ENCODE measurements at places on chromosomes 11 and 22. TPM values are rescaled to one million over a fixed set of nuclear protein-coding genes. Genes with fewer than 3 reads are reported as not detected.

DNA sequence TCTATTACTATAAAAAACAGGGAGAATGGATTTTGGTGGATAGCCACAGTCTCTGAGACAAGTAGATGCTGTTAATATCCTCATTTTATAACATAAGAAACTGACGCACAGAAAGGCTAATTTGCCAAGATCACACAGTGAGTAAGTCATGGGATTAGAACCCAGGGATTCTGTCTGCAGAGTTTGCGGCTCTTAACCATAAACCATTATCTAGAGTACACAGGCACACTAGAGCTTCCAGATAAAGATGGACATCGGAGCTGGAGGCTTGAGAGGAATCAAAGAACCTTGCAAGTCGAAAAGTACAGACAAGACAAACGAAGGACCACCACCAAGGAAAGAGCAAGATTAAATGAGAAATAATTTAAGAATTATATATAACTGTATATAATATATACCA, 11.3 kb downstream of the LGALS12 start:
- H3K27ac ChIP-seq, result no peak overlapping the region
- H3K36me3 ChIP-seq, result no peaks in the 10 kb centered on the region
- no peaks in the 10 kb centered on the region for H3K4me1 ChIP-seq
- no peak overlapping the region for H3K4me3 ChIP-seq
- H3K27me3 ChIP-seq, result no peaks in the 10 kb centered on the region

CABP2 gene
- total RNA-seq, result not detected

DNA sequence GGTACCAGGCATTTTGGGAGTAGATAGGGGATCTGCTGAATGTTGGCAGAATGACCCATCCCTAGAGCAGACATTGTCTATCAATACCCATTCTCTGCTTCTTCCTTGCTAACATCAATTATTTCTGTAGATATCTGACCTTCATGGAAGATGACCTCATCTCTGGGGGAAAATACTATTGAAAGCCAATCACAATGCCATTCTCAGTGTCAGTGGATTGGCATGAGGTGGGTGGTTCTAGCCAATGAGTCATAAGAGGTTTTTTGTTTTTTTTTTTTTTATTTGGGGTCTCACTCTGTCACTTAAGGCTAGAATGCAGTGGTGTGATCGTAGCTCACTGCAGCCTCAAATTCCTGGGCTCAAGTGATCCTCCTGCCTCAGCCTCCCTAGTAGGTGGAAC, 42.5 kb downstream of the SNX19 start:
- DNase-seq, result no peak
- peaks cover 83% of the 10 kb centered on the region for H3K36me3 ChIP-seq
- no peaks in the 10 kb centered on the region for H3K4me1 ChIP-seq
- H3K27ac ChIP-seq, result no peak overlapping the region
- no peaks in the 10 kb centered on the region for H3K27me3 ChIP-seq

CABP4 gene
- total RNA-seq, result 2.1 TPM

DNA sequence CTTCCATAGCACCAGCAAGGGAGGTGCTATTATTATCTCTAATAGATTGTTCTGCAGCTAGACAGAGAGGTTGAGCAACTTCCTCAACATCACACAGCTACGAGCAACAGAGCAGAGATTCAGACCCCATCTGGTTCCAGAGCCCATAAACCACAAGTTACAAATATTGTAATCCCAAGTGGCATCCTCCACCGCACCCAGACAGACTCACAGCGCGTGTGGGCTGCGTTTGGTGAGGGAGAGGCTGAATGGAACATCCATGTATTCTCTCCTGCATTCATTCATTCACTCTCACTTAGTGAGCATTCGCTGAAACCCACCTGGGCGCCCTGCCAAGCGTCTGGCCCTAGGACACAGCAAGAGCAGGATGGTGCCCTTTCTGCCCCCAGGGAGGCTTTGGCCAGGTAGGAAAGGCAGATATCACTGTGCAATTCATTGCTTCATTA, 33.5 kb downstream of the LIF start:
- no peaks in the 10 kb centered on the region for H3K36me3 ChIP-seq
- H3K4me1 ChIP-seq, result no peaks in the 10 kb centered on the region
- H3K4me3 ChIP-seq, result no peak overlapping the region
- no peak for DNase-seq
- peaks cover 12% of the 10 kb centered on the region for H3K27me3 ChIP-seq
- no peak overlapping the region for H3K27ac ChIP-seq

SLN gene
- not detected for total RNA-seq

- peaks cover 23% of the 10 kb centered on the region for H3K36me3 ChIP-seq
- no peak overlapping the region for H3K27ac ChIP-seq
- no peak overlapping the region for H3K4me3 ChIP-seq
Observed at GRCh38 chr11:532986-533585, 2.3 kb downstream of the HRAS start.

GRCh38 chr11:10716122-10716521, 22.6 kb upstream of the IRAG1 start:
- H3K36me3 ChIP-seq, result no peaks in the 10 kb centered on the region
- H3K27ac ChIP-seq, result no peak overlapping the region
- H3K4me3 ChIP-seq, result no peak overlapping the region
- no peaks in the 10 kb centered on the region for H3K4me1 ChIP-seq
- DNase-seq, result no peak
